A549 treated with dexamethasone at 1 μM for 4 hours (cell line): ENCODE measurements at places on chromosomes 5 and 9. TPM values are rescaled to one million over a fixed set of nuclear protein-coding genes. Genes with fewer than 3 reads are reported as not detected.

SLC6A19 gene
- total RNA-seq: 0.32 to 0.66 TPM (median 0.64 TPM) in 5 replicates

PFN3 gene
- total RNA-seq: not detected in 5 replicates

KIF24 gene
- 2.5 to 3.7 TPM (median 3.5 TPM) in 5 replicates for total RNA-seq

IL17B gene
- not detected in 5 replicates for total RNA-seq

ZNF354C gene
- total RNA-seq: 0.61 to 1.1 TPM (median 0.74 TPM) in 5 replicates

RAI14 gene
- 43.8 to 62.4 TPM (median 59.5 TPM) in 5 replicates for total RNA-seq

ASTN2 gene
- total RNA-seq: 3.6 to 5.0 TPM (median 4.5 TPM) in 5 replicates

FCN2 gene
- not detected in 5 replicates for total RNA-seq

ANKRD31 gene
- total RNA-seq: 0.03 to 0.06 TPM (median 0.05 TPM) in 4 of 5 replicates, not detected in the other

PTCD2 gene
- 8.2 to 12.1 TPM (median 10.2 TPM) in 5 replicates for total RNA-seq

SLC34A3 gene
- total RNA-seq: 0.05 to 0.11 TPM (median 0.06 TPM) in 5 replicates

WDR55 gene
- total RNA-seq: 24.6 to 32.8 TPM (median 31.8 TPM) in 5 replicates
